ENCODE measurements at places on chromosomes 6 and 20.

GRCh38 chr6:64520050-64520449 lies 884.4 kb downstream of the PHF3 start:
- DNase-seq, result no peak

DNA sequence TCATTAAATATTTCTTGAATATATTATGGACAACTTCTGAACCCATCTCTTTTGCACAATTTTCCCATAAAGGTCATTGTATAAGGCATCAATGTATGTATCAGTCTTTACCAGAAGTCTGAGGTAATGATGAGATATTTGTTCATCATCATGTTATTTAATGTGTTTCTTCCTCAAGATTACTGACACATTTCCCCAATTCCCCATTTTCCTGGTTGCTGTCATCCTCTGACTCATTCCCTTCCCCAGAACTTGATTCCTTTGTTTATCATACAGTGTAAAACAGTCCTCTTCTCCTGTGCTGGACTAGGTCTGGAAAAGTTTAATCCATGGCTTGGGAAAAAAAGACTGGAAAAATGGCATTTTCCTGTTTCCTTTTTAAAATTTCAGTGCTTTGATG lies 107.9 kb upstream of the FLRT3 start:
- no peak for DNase-seq

- DNase-seq, result no peak
Observed at GRCh38 chr6:42391441-42391840, 60.3 kb downstream of the TRERF1 start.

DNA sequence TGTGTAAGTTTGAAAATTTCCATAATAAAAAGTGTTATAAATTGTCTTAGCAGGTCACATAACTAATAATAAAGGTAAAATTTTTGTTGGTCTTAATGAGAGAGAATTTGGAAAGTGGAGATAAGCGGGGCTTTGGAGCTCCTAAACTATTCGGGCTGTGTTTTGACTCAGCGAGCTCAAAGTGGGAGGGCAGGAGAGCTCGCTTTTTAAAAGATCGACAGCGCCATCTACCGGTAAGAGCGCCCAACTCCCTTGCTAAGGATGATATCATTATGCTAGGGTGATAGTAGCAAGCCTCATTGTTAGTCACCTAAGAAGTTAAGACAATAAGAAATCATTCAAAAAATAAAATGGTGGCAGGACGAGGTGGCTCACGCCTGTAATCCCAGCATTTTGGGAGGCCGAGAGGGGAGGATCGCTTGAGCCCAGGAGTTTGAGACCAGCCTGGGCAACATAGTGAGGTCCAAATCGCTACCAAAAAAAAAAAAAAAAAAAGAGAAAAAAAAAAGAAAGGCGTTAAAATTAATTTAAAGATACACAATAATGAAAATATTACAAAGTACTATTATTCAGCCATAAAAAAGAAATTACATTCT lies 24.8 kb downstream of the C6orf15 start:
- no peak for DNase-seq

DNA sequence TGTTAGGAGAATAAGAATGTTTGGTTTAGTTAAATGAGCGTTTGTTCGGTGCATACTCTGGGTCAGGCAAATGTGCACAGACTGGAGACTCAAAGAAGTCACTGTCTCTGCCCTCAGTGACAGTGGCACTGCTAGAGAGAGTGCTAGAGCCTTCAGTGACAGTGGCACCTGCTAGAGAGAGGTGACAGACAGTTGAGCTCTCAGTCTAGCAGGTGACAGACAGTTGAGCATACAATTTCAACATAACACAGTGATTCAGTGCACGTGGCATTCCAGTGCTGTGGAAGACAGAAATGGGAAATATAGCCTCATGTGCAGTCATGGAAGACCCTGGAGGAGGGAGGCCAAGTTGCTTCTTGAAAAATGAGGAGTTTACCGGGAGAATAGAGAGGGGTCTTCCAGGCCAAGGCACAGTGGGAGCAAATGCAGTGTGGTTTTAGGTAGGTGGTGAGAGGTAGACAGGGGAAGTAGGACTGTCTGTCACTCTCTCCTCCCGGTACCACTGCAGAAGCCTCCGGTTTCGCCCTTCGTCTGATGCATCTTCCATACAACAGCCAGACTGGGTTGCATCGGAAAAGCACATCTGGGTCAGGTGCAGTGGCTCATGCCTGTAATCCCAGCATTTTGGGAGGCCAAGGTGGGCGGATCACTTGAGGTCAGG lies 107.9 kb upstream of the CLDN20 start:
- DNase-seq, result no peak

GRCh38 chr6:130781557-130781956 lies 45.6 kb upstream of the SMLR1 start:
- DNase-seq, result no peak

GRCh38 chr6:45808042-45808645 lies 207.5 kb downstream of the CLIC5 start:
- no peak for DNase-seq

DNA sequence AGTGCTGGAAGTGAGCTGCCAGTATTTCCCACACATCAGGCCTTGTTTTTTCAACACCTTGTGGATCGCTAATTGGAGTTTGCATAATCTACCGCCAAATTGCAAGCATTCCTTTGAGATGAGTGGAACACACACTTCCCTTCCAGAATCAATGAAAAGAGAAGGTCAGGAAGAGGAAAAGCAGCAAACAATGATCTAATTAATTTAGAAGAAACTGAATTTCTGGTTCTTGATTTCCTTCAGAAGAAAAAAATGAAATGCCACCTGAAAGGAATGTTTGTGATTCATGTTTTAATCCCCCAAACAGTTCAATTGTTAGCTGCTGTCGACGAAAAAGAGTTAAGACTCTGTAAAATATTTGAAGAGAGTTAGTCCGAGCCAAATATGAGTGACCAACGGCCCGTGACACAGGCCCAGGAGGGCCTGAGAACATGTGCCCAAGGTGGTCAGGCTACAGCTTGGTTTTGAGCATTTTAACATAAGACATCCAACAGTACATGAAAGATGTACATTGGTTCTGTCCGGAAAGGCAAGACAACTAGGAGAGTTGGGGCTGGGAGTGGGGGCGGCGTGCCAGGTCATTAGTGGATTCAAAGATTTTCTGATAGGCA lies 182.3 kb downstream of the MTFR2 start:
- no peak for DNase-seq

DNA sequence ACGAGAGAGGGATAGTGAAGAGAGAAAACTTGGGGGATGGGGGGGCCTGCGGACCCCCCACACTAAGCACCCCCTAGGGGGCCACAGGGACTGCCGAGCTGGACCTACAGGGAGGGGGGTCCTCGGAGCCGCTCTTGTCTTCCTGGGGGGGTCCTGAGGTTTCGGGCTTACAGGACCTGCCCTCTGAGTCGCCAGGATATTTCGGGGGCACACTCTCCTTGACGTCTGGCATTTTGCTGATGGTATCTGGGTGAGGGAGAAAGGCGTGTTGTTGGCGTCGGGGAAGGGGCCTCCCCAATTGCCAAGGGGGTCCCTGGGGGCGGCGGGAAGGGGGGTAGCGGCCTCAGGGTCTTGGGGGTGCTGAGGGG lies 516 bp downstream of the TCP11 start:
- DNase-seq, result no peak

- DNase-seq, result peak; percentile 14
Observed at GRCh38 chr6:168125429-168126001, 46.5 kb upstream of the FRMD1 start.

GRCh38 chr6:3712827-3713665 lies 38.5 kb downstream of the PXDC1 start:
- DNase-seq, result no peak

DNA sequence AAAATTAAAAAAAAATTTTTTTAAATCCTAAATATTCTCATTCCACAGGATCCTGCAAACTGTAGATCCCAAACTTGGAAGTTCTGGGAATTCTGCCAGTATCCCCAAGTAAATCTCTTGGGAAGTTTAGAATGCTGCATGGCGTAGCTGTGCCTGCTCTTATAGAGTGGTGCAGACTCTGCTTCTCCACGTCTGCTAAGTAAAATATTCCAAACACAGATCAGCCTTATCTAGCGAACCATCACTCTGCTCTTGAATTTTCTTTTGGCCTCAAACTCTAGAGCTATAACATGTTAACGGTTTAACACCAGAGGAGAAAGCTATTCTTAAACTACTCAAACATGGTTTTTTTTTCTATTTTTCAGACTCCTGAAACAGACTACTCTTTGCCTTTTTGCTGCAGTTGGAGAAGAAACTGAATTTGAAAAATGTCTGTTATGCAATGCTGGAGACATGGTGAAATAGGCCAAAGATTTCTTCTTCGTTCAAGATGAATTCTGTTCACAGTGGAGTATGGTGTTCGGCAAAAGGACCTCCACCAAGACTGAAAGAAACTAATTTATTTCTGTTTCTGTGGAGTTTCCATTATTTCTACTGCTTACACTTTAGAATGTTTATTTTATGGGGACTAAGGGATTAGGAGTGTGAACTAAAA lies 138.5 kb upstream of the AKAP12 start:
- no peak for DNase-seq

GRCh38 chr20:17012546-17013226 lies 214.2 kb upstream of the PCSK2 start:
- DNase-seq, result no peak

DNA sequence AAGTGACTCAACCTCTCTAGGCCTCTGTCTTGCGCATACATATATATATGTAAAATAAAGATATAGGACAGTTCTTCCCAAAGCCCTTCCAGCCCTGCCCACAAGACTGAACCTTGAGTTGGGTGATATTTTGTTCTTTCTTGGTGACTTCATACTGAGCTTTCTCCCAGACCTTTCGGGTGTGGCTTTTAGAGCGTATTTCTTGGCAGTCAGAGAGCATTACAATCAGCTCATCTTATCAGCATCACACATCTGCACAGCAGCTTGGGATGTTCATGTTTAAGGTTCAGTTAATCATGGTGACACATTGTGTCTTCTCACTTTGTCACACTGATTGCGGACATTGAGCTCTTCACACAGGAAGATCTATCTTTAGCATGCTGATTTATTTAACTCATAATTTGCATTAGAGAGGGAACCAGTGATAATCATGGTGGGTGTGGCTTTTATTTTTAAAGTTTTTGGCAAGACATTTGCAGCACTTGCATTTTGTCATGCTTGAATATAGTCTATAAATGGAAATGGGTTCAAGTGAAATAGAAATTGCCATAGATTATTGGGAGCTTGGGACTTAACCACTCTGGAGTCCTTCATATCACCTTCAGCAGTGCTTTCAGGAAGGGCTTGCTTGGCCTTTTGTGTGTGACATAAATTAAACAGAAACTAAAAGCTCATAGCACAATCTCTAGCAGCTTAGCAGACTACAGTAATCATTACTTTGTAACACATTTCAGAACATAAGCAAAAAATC lies 8.3 kb downstream of the KIF3B start:
- no peak for DNase-seq

- DNase-seq, result no peak
Observed at GRCh38 chr20:45359406-45360148, 3.4 kb upstream of the SYS1 start.

GRCh38 chr6:25007269-25007699 lies 71.5 kb upstream of the RIPOR2 start:
- no peak for DNase-seq

- DNase-seq, result no peak
Observed at GRCh38 chr6:134948691-134949090, 1.2 kb downstream of the ALDH8A1 start.

- no peak for DNase-seq
Observed at GRCh38 chr6:147131532-147132128, 72.6 kb upstream of the STXBP5 start.

DNA sequence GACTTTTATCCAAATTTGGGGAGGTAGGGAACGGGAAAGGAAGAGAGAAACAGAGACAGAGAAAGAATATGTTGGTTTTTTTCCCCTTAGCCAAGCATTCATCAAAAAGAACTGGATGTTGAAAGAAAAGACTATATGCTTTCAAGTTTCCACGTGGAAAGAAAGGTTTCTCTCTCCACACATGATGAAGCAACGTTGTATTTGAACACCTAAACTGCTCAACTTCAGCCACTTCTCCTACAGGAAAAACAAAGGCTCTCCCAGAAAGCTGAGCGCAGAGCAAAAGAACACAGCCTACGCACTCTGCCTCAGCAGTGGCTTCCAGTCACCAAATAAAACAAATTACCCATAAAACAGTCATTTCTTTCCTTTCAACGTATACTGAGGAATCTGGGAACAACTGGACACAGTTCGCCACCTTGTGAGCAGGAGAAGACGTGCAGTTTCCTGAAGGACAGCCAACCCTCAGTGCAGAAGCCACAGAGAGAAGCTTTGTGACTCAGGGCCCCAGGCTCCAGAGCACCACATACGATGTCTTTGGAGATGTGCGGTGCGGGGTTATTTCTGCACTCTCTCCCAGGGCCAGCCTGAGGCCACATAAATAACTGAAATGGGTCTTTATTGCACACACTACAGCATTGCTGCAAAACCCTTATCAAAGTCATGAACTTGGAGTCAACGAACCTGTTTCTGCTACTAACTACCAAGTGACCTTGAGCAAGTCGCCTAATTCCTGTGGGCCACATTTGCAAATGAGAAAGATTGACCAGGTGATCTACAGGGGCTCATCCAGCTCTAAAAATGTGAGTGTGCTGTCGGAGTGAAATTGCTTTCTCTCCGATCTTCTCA lies 10.1 kb downstream of the IL17F start:
- DNase-seq, result no peak

DNA sequence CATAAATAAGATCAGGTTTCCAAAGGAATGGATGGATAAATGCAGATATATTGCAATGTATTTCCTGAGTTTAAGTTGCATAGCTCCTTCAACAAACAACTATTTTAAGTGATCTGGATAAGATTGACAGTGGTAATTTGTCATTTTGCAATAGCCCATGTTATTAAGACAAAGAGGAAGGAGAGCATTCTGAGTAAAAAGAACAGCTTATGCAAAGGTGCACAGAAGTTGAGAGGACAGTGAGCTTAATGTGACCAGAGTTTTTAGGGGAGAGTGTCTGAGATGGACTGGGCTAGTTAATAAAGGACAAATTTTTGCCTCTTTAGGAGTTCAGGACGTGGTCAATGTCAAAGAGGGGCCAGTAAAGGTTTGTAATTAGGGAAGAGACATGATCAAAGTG lies 48.8 kb upstream of the FBXO30 start:
- DNase-seq, result no peak
